ENCODE measurements at places on chromosomes 6 and 20.

DNA sequence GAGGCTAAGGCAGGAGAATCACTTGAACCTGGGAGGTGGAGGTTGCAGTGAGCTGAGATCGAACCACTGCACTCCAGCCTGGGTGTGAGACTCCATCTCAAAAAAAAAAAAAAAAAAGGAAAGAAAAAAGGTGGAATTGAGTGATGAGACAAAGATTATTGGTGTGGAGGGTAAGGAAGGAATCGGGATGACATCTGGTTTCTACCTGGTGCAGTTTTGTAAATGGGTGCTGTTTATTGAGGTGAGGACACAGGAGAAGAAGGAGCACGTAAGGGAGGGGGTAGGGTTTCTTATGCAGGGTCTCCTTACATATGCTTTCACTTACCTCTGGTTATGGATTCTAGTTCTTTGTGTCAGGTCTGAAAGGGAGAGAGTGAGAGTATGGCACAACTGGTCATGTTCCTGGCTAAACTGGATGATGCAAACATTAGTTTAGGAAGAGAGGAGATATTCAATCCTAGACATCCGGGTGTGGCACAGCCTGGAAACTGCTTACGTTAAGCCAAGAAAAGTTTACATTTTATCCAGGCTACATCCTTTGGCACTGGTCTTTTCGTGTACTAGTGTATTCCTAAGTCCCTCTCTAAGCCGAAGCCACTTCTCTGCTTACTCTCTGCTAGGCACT lies 5.4 kb downstream of the RALY start:
- DNase-seq: no peak

- no peak for DNase-seq
Observed at GRCh38 chr20:57470212-57470522, 54.8 kb downstream of the CTCFL start.

GRCh38 chr6:163806755-163807499 lies 392.4 kb downstream of the QKI start:
- no peak for DNase-seq

- no peak for DNase-seq
Observed at GRCh38 chr6:166866839-166867637, 89.3 kb downstream of the RNASET2 start.

DNA sequence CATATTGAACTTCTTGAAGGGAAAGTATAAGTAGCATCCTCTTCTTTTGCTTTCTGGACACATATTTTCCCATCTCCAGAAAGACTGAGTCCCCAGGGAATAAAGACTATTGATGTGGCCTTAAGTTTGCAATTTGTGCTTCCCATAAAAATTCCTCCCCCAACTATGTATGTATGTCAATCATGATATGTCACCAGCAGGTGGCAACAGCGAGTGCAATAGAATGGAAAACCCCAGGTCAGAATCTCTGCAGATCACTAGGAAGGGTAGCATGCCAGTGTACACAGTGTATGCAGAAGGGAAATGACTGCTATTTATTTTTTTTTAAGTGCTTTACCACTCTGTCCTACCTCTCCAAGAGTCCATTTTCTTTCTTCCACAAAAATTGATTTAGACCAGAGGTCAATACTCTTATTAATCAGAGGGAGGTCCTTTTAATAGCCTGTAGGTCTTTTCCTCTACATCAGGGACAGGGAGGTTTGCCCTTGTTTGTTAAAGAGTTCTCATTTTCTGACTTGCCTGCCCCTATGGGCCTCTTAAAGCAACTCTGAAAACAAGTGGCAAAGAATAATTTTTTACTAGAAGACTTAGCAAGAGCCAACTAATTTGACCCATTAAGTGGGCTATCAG lies 61.4 kb downstream of the BMP2 start:
- peak; percentile 48 for DNase-seq

DNA sequence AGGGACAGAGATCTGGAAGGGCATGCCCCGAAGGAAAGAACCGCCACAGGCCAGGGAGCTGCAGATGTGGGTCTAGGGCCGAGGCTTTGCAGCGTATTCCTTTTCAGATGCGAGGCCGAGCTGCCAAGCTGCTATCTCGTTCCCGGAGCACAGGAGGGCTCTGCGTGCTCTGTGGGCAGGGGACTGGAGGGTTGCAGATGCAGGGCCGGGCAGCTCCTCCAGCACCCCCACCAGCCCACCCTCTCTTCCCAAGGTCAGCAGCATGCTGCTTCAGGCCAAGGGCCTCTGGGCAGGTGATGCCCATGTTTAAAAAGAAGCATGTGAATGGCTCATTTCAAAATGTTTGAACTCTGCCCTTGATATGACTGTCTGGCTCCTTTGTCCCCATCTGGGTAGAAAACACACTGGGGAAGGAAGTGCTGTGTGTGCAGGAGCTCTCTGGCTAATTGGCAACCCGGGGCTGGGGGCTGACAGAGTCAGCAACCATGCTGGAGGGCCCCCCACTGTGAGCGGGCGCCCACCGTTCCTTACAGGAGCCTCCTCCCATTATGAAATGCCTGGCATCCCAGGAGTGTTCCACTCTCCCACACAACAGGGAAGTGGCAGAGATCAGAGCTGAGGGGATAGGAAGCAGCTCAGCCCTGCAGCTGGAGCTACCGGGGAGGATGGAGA lies 353.3 kb downstream of the ZFAND3 start:
- DNase-seq: no peak

- no peak for DNase-seq
Observed at GRCh38 chr6:114989279-114989964, 646.6 kb upstream of the HS3ST5 start.

DNA sequence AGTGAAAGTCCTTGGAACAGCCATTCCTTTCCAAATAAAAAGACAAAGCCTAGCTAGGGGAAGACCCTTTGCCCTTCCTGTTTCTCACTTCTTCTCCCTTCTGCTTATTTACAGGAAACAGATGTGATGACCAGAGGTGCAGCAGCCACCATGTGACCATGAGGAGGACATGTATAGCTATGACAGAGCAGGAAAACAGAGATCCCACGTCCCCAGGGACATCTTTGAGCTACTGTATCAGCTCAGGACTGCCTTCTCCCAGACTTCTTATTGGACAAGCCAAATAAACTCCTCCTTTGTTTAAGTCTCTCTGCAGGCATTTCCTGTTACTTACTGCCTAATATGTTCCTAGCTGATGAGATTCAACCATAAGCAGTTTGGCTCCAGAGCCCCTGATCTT lies 133.1 kb upstream of the MLN start:
- DNase-seq: no peak
